ENCODE measurements at places on chromosomes 13 and 19.

GRCh38 chr19:44430956-44431355 lies 17.3 kb downstream of the ZNF229 start:
- DNase-seq, result no peak

DNA sequence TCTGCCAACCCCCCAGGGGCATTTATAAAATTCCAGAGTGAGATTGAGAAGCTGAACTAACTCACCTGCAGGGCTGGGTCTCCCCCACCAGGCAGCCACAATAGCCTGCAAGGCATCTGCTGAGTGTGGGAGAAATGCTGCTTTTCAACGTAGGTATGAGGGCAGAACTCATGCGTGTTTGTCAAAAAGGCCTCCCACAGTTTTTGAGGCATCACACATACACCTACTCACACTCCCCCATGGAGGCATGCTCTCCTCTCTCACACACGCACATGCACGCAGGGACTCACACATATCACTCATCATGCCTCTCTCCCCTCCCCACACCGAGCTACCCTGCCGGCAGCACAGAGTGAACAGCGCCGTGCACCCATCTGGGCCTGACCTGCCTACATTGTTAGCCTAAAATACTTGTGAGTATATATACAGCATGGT lies 390.5 kb downstream of the FGF9 start:
- no peak for DNase-seq

DNA sequence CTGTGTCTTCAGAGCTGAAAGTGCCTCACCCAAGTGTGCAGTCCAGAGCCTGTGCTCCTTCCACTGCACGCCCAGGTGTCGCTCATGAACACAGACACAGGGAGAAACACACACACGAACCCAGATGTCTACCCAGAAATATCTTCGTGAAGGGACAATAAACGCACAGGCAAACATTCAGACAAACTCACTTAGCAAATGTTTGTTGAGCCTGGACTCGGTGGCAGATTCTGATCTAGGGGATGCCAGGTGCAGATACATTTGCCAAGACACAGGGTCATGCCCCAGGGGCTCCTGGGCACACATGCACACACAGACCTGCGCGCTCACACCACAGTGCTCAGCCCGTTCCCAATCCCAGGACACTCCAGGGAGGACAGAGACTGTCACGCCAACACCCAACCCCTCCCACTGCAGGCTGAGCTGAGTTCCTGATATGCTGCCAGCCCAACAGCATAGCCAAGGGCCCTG lies 31.9 kb downstream of the SCGB2B2 start:
- no peak for DNase-seq

DNA sequence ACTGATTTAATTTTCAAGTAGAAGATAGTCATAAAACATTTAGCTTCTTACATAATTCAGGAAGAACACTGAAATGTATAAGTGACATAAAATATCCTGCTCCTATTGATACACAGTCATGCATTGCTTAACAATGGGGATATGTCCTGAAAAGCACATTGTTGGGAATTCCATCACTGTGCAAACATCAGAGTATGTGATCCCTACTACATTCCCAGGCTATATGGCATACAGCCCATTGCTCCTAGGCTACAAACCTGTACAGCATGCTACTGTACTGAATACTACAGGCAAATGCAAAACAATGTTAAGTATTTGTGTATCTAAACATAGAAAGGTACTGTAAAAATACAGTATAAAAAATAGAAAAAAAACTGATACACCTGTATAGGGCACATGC lies 723.9 kb upstream of the ARGLU1 start:
- DNase-seq, result no peak

DNA sequence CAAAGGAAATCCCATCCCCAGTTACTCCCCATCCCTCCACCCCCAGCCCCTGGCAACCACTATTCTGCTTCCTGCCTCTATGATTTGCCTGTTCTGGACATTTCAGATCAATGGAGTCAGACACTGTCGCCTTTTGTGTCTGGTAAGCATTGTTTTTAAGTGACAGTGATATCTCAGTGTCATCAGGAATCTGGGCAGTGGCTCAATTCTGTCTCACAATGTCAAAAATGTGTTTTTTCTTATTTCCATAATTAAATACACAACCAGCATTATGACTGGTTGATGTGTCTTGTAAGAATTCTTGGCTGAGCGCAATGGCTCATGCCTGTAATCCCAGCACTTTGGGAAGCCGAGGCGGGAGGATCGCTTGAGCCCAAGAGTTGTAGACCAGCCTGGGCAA lies 20.2 kb upstream of the PGLS start:
- DNase-seq, result no peak

DNA sequence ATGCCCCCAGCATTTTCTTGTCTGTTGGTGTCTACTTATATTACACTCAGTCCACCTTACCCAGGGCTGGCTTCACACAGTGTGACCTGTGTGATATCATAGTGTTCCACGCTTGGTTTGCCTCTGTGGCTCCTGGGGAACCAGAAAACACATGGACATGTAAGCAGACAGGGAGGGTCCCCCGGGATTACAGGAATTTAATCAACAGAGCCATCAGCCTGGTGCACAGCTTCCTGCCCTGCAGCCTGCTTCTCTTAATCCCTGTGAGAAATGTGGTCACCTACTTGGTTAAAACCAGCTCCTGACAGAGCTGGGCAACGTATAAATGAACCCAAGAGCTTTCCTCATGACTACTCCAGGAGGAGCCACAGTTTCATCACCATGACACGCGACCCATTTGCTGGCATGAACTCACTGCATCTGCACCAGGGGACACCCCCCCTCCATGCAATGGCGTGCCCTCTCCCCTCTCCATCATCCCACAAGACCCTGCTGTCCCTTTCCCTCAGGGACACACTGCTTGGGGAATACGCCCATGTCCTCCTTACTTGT lies 152.1 kb downstream of the UQCRFS1 start:
- DNase-seq, result no peak
